ENCODE measurements at places on chromosomes 4 and X.

GRCh38 chrX:119635799-119636198, 29.6 kb upstream of the NKRF start:
- no peak for DNase-seq

DNA sequence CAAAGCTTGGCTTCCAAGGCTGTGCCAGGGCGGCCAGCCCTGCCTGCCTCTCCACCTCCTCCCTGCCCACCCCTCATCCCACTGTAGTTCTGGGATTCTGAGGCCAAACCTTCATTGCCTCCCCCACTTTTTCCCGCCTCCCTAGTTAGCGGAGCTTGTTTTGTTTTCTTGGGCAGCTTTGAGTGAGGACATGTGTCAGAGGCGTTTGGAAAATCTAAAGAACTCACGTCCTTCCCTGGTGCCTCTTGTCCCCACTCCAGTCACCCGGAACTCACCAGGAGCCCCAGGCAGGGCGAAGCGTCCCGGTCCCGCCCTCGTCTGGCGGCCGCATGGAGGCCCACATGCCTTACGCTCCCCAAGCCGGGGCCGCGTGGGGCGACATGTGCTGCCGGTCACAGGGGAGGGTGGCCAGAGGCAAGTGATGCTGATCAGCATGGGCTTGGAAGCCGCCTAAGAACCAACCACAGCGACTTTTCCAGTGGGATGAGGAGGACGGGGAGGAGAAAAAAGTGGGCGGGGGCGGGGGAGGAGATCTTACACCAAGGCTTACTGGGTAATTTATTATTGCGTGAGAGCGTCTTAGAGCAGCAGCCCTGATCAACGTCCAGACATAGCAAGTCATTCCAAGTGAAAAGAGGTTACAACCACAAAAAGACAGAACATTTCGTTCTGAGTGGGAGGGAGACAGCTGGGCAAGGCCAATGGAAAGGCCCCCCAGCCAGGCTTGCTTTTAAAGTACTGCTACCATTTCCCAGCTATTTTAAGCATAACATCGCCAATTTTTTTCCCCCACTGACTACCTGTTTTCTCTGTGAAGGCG, 48.5 kb downstream of the PRPS1 start:
- DNase-seq, result peak; percentile 50

- DNase-seq, result no peak
Measured at GRCh38 chrX:80917919-80918318, 108.2 kb upstream of the BRWD3 start.

DNA sequence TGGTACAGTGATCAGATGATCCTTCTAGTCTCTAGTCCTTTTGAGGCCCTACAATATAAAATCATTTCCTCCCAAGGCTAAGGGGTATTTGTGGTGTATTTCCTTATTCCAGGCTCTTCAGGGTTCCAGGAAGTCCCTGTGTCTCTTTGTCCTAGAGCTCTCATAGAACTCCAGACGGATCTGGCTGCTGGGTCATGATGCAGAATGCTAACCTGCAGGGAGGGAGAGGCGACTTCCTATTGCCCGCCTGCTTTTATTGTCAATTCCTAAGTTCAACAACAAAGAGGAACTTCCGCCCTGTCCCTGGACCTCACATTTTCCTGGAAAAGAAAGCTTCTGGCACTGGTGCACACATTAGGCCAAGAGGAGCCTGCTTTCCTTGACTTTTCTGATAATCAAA, 45.9 kb upstream of the ZNF827 start:
- no peak for DNase-seq

DNA sequence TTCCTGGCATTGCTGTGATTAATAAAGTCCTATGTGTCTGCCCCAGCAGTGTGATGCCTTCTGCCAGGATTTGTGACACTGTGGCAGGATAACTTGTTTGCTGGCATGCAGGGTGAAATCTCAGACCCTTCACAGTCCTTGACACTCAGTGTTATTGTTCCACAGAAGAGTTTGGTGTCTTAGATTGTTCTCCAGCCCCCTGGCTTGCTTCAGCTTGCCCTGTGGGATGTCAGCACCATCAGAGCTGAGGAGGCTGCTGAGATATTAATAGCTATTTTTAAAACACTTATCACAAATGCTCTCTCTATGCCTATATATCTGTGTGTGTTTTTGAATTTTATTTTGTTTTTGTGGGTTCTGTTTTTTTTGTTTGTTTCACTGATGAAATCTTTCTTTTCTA, 136.9 kb downstream of the TSPAN5 start:
- DNase-seq, result no peak

- DNase-seq, result no peak
Measured at GRCh38 chrX:69919749-69920148, 130.0 kb downstream of the AWAT2 start.

DNA sequence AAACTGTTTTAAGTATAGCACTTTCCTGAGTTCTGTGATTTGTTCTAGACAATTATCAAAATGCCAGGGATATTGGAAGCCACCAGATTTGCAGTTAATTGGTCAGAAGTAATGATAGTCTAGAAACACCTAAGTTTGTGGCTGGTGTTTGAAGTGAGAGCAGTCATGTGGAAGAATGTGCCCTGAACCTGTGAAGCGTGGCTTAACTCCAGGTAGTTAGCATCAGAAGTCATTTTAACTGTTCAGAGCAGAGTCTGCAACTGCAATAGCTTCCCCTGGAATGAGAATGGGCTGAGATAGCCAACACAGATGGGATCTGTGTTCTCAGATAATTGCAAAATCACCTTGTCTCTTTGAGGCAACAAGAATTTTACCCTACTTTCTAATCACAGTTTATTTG, 255.1 kb upstream of the GK2 start:
- no peak for DNase-seq

DNA sequence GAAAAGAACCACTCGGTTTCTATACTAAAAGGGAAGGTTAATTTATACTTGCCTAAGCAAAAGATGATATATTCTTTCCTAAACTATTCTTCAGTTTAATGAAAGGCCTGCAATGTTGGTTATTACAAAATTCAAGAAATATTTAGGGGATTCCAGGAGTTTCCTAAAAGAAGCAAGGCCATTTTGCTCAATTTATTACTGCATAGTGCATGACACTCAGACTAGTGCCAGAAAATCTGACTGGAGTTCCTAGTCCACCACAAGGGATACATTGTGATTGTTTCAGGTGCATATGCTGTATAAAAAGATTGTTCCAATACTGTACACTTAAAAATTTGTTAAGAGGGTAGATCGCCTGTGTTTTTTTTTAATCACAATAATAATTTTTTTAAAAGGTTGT, 78.7 kb downstream of the CAPN6 start:
- DNase-seq, result no peak

- DNase-seq, result no peak
Measured at GRCh38 chr4:114997576-114998247, 115.7 kb downstream of the NDST4 start.

- no peak for DNase-seq
Measured at GRCh38 chrX:112137276-112137675, 54.7 kb upstream of the TRPC5 start.

- peak; percentile 8 for DNase-seq
Measured at GRCh38 chrX:356385-357034, 30.2 kb downstream of the PPP2R3B start.

GRCh38 chrX:11196476-11196875, 85.3 kb downstream of the HCCS start:
- no peak for DNase-seq

DNA sequence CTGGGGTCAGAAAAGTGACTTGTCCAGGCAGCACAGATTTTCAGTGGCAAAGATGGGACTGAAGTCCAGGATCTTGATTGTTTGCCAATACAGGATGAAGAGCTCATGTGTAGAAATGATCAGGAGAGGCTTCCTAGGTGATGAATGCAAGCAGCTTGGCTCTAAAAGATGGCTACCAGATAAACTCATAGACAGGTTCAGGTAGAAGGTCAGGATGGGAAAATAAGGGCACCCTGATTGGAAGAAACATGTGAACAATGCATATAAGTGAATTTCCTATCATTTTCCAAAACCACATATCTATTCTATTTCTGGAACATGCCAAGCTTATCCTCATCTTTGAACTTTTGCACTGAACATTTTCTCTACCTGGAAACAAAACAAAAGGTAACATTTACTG, 87.7 kb downstream of the FAM13A start:
- no peak for DNase-seq

DNA sequence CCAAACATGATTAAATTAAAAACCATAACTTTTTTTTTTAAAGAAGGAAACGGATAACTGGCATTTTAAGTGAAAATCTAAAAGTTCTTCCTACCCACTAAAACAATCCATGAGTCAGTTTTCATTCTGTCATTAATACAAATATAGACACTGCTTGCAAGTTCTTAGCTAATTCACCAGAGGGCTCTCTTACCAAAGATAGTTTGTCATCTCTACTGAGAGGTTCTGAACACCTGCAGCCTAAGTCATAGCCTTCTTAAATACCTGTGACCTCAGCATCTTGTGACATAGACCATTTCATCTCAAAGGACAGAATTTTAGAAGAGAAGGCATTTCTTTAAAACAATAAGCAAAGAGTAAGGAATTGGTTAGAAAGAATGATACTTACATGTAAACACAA, 65.3 kb upstream of the FAM120C start:
- DNase-seq, result peak; percentile 1

- no peak for DNase-seq
Measured at GRCh38 chr4:6105311-6105911, 87.2 kb upstream of the C4orf50 start.

- DNase-seq, result no peak
Measured at GRCh38 chrX:16559206-16559619, 90.7 kb upstream of the S100G start.

DNA sequence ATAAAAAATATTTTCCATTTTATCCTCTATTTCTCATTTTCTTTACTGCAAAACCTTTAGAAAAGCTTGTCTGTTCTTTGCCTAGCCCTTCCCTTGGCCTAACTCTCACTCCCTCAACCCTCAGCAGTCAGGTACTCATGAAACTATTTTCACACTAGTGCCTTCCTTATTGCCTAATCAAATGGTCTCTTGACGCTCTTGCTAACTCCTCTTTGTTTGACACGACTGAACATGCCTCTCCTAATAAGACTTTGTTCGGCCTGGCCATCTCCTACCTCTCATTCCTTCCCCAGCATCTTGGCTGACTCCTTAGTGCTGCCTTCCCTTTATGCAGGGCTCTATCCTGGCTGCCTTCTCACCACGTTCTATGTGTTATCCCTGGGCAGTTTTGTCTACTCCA, 11.1 kb upstream of the LRAT start:
- no peak for DNase-seq

DNA sequence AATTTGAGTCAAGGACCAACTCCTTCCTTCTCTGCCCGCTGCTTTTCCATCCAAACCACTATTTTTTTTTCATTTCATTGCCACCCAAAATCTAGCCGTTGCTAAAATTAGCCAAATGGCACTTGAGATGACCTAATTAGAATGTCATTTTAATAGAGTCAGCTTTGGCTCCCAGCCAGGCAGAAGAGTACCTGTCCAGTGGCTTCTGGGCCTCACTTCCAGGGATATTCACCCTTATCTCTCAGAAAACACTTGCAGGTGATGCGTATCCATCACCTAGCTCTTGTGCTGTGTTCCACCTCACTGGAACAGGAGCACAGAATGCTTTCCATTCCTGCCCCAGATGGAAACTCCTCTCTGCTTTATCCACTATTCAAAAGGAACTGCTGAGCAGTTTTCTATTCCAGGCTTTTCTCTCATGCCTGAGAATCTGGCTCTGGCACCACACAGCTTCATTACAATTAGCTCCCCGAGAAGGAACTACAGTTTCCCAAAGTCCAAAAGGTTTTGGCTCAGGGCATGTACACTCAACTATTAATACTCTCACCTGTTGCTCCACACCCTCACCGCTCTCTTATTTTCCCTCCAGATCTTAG, 18.5 kb downstream of the MAGEA9B start:
- DNase-seq, result no peak

GRCh38 chr4:67393699-67394281, 151.5 kb downstream of the CENPC start:
- DNase-seq, result peak; percentile 16
